ENCODE measurements at places on chromosomes 12 and 14.

- DNase-seq, result no peak
These were observed 34.0 kb upstream of the ETV6 start for GRCh38 chr12:11615481-11615880.

GRCh38 chr14:77903221-77903620 lies 103.3 kb downstream of the ADCK1 start:
- DNase-seq, result no peak

GRCh38 chr12:50620109-50620977 lies 115.6 kb downstream of the DIP2B start:
- peak; percentile 94 for DNase-seq

- no peak for DNase-seq
These were observed 49.0 kb downstream of the CACNA1C start for GRCh38 chr12:2101771-2102170.

- no peak for DNase-seq
These were observed 289.3 kb downstream of the DUSP6 start for GRCh38 chr12:89062996-89063395.

GRCh38 chr12:30200864-30201263 lies 417.1 kb upstream of the TMTC1 start:
- peak; percentile 4 for DNase-seq

Measured in brain microvascular endothelial cell (primary cell).